ENCODE measurements at places on chromosomes 12 and 14.

DNA sequence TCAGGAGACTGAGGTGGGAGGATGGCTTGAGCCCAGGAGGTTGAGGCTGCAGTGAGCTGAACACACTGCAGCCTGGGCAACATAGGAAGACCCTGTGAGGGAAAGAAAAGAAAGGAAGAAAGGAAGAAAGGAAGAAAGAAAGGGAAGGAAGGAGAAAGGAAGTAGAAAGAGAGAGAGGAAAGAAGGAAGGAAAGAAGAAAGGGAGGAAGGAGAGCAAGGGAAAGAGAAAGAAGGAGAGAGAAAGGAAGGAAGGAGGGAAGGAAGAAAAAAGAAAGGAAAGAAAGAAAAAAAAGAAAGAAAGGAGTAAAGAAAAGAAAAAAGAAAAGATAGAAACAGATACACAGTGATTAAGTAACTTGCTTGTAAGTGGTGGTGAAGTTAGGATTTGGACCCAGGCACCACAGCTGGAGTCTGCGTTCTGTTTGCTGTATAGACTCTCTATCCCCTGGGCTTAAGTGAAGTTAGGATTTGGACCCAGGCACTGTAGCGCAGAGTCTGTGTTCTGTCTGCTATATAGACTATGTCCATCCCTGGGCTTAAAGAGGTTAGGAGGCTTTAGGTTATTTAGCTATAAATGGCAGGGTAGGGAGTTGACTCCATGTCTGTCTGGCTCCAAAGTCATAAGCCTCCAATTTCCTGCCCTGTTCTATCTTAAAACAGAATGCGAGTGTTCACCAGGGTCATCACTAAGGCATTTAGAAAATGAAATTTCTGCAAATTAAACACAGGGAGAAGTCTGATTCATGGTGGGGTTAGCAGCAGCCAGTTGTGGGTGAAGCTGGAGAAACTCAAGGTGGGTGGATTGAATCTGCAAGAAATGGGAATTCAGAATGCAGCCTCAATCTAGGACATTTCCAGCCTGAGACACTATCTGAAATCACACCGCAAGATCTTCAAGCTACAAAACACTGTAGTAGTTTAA, 13.3 kb upstream of the C12orf75 start:
- DNase-seq, result peak; percentile 84

GRCh38 chr12:43988838-43989560, 153.1 kb downstream of the TMEM117 start:
- DNase-seq, result peak; percentile 27

DNA sequence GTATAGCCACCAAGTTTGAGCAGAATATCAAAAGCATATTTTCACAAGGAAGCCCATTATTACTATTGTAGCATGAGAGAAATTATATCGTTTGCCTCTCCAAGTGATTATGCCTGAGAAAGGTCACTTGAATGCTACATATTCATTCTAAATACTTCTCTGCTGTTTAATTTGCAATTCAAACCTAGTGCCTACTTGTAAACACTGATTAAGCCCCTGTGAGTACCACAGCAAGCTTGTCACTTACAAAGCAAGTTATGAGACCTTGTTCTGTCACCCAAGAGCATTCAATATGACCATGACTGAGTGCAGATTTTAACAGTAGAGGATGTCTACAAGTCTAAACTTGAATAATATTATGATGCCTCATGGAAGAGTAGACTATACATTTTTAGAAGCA, 124.7 kb upstream of the SSTR1 start:
- no peak for DNase-seq

- DNase-seq, result no peak
These were observed 45.1 kb upstream of the CHGA start for GRCh38 chr14:92877757-92878431.

DNA sequence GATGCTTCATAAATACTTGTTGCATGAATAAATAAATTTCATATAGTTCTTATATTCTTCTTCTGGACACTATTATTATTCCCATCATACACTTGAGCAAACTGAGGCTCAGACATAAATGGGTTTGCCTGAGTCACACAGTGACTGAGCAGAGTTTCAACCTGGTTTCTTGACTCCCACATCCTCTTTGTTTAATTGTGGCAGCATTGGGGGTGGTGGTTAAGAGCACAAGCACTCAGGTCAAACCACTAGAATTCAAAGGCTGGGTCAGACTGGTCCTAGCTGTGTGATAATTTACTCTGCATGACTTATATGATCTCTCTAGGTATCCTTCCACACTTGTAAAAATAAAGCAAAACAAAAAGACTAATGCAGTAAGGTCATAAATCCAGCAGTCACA, 274.9 kb upstream of the SRRM4 start:
- DNase-seq, result no peak

DNA sequence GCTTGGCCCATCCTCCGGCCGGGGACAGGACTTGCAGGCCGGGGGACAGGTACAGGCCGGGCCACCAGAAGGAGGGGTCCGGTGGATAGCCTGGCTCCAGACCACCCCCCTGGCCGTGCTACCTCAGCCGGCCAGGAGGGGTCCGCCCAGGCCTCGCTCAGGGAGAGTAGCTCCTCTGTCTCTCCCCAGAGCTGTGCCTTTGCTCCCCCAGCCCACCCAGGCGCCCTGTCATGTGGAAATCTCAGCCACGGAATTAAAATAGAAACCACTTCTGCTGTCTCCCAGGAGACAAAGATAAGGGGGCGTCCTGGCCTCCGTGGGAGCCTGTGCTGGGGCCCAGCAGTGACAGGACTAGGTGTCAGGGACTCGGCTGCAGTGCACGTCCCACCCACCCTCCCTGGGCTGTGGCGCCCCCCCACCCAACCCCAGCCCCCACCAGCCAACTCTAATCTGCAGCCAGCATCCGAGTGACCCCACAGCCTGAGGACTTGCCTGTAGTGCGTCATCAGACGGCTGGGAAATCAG, 3.3 kb upstream of the CRIP2 start:
- no peak for DNase-seq

- DNase-seq, result no peak
These were observed 1.7 kb downstream of the CDKN1B start for GRCh38 chr12:12718853-12719252.

DNA sequence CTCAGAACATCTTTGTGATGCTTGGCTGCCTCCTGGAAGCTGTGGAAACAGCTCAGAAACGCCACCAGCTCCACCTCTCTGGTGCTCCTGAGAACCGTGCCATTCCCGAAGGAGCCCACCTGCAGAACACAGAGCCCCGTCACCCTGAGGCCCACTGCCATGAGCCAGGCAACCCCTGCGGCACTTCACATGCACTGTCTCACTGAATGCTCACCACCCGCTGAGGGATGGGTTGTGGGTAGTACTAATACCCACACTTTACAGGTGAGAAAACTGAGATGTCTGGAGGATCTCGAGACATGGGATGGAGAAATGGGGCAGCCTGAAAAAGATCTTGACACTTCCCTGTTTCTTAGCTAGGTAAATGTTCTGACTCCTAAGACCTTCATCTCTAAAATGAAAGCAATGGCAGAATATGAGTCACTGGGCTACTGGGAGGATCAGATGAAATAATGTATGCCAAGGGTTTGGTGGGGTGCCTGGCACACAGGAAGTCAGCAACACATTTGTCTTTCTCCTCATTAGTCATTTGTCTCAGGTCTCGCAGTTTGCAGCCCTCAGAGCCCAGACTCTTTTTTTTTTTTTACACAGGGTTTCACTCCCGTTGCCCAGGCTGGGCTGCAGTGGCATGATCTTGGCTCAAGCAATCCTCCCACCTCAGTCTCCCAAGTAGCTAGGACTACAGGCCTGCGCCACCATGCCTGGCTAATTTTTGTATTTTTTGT, 5.3 kb downstream of the OASL start:
- peak; percentile 36 for DNase-seq

- DNase-seq, result no peak
These were observed 947.4 kb downstream of the NRXN3 start for GRCh38 chr14:79117561-79117960.

DNA sequence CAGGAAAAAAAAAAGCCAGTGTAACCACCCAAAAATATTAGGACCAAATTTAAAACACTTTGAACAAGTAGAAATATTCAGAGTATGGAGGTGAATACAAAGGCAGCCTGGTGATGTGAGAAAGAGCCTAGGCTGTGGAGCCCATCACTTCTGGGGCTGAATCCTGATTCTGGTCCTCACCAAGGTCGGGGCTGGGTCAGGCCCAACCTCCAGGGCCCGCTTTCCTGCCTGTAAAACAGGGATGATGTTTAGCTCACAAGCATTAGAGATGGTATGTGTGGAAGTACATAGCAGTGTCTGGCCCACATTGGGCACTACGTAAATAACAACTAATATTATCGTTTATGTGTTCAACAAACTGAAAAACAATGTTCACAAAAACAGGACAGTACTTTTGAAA, 7.8 kb upstream of the CAMKK2 start:
- DNase-seq, result no peak

DNA sequence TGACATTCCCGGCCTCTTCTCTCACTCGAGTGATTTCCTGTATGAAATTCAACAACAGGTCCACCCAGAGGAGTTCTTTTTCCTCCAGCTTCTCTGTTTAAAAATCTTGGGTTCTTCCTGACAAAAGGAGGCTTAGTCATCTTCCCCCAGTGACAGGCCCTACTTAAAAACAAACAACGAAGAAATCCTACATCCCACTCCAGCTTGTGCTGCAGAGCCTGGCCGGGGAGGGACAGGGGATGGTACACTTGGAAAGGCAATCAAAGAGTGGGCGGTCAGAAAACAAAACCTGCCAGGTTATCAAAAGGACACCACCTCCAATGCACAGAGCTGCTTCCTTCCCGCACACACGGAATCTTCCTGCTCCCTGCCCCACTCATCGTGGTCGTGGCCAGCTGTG, 101.3 kb downstream of the CACNA1C start:
- DNase-seq, result peak; percentile 73

DNA sequence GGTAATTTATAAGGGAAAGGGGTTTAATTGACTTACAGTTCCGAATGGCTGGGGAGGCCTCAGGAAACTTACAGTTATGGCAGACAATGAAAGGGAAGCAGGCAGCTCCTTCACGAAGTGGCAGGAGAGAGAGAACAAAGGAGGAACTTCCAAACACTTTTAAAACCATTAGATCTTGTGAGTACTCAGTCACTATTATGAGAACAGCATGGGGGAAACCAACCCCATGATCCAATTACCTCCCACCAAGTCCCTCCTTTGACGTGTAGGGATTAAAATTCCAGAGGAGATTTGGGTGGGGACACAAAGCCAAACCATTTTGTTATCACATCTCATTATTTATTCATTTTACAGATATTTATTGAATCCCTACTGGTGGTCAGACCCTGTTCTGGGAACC, 822.8 kb downstream of the GALC start:
- no peak for DNase-seq

DNA sequence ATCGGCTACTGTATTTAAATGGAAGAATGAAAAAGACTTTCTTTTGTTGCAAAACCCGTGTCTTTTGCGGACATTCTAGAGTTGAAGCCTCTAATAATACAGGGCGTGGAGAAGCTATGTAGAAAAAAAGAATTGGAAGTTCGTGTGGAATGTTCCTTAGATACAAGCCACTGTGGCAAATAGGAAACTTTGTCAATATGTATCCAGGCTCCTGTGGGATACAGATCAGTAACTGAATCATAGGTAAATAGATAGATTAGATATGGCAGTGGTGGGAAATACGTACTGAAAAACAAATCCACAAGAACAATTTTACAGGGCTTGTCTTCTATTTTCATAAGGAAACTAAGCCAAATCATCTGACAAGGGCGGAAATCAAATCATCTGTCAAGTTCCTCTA, 245.4 kb downstream of the EGLN3 start:
- DNase-seq, result no peak

DNA sequence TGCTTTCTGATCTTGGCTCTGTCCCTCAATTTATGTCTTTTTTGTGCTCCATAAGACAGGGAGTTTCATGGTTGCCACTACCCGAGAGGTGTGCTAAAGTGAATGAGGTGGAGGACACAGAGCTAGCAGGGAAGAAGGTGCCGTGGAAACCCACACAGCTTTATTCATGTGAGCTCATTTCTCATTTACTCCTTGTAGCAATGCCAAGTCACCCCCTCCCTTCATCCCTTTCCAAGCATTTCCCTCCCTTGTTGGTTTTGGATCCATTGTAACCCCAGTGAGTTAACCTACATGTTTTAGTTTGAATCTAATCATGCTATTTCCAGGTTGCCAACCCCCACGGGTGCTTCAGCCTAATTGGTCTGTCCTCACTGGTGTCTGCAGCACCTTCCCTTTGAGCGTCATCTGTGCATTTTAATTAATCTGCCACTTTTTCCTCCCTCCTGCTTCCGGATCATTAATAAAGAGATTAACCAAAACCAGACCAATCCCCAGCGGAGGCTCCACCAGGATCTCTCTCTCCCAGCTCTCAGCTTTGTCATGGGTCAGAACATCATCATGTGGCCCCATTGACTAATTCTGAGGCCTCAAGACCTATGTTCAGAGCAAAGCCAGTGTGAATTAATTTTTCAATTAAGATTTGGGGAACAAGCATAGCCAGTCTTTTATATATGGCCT, 56.2 kb downstream of the NTF3 start:
- DNase-seq, result peak; percentile 18

GRCh38 chr12:109732321-109733305, 19.0 kb downstream of the FAM222A start:
- DNase-seq, result no peak

DNA sequence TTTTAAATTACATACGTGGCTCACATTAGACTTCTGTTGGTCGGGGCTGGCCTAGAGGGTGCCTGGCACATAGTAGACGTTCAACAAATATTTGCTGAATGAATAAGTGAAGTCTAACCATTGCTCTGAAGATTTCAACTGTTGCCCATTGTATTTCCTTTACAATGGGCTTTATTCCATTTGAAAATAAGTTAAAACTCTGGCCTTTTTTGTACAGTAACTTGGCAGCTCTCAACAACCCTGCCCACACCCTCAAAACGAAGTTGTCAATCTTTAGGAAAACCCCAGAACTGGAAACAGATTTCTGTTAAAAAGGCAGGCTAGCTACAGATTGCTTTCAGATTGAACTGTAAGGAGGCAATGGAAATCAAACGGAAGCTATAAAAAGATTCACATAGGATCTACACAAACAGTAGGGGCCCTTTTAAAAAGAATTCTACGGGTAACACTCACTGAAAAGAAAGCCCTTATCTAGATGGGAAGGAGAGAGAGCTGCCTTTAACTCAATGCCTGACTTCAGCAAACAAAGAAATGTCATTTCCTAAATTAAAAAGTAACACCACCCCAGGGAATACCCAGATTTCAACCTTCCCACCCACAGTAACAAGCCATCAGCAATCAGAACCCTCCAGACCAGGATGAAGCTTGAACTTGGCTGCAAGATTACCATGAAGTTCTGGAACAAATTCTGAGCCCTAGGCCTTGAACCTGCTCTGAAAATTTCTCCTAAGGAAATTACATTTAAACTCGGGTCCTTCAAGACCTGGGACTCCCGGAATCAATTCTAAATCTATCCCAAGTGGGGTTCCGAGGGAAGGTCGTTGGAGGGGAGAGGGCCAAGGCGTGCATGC, 1.4 kb downstream of the WSB2 start:
- DNase-seq, result peak; percentile 75

Data from astrocyte (in vitro differentiated cells and primary cell).